Caco-2 (cell line): ENCODE measurements at places on chromosomes 1 and 21. TPM values are rescaled to one million over a fixed set of nuclear protein-coding genes. Genes with fewer than 3 reads are reported as not detected.

STYXL2 gene
- total RNA-seq = not detected in 2 replicates

LIN28A gene
- total RNA-seq = 5.7 TPM in 2 replicates

WDR47 gene
- total RNA-seq = 3.6 and 3.7 TPM in 2 replicates

OR6N1 gene
- not detected in 2 replicates for total RNA-seq

RNASEL gene
- total RNA-seq = 2.7 and 2.9 TPM in 2 replicates

GRCh38 chr1:157287462-157287861 is 149.3 kb upstream of the ETV3 start:
- no peaks in the 10 kb centered on the region for H3K27me3 ChIP-seq
- no peaks in the 10 kb centered on the region for H3K36me3 ChIP-seq
- H3K4me1 ChIP-seq = no peaks in the 10 kb centered on the region
- DNase-seq = no peak
- no peak overlapping the region for H3K27ac ChIP-seq

DNA sequence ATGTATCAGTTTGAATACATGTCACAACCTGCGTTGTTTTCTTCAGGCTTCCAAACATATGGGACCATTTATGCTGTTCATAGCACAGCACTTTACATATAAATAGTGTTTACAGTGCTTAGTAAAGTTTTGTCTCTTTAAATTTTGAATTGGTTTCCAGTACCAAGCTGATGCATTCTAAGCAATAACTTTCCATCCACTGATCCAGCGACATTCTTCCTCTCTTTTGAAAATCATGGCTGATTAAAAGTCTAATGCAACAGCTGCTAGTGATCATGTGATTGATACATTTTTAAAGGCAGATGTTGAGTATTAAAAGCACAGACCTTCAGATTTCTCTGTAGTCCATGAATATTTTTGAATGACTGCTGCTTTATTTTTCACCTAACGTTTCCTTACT is 154.9 kb downstream of the PTPRC start:
- no peaks in the 10 kb centered on the region for H3K36me3 ChIP-seq
- H3K27me3 ChIP-seq = no peaks in the 10 kb centered on the region
- H3K4me3 ChIP-seq = no peak overlapping the region
- no peak for DNase-seq
- H3K4me1 ChIP-seq = no peaks in the 10 kb centered on the region

GRCh38 chr1:46725736-46726108 is 6.8 kb upstream of the EFCAB14 start:
- no peak overlapping the region for H3K4me3 ChIP-seq
- no peak overlapping the region for H3K27ac ChIP-seq
- H3K36me3 ChIP-seq = no peaks in the 10 kb centered on the region
- H3K27me3 ChIP-seq = no peaks in the 10 kb centered on the region
- no peaks in the 10 kb centered on the region for H3K4me1 ChIP-seq
- DNase-seq = no peak

GRCh38 chr1:159765806-159766205 is 15.0 kb upstream of the DUSP23 start:
- H3K4me1 ChIP-seq = no peaks in the 10 kb centered on the region
- H3K36me3 ChIP-seq = no peaks in the 10 kb centered on the region
- no peak overlapping the region for H3K4me3 ChIP-seq
- H3K27me3 ChIP-seq = no peaks in the 10 kb centered on the region
- DNase-seq = no peak

DNA sequence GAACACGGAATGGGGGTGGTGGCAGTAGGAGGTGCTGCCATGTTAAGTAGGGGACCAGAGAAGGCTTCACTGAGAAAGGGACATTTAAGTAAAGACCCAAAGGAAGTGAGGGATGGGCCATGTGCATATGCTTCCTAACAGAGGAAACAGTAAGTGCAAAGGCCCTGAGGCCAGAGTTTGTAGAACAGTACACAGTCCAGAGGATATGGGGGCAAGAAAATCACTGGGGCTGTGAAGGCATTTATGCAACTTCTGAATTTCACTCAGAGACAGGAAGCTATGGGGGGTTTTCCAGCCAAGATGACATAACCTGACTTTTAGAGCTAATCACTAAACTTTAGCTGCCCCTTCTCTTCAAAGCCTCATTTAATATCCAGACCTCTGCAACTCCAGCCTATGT is 202.5 kb upstream of the EDN2 start:
- no peak overlapping the region for H3K4me3 ChIP-seq
- no peaks in the 10 kb centered on the region for H3K27me3 ChIP-seq
- H3K27ac ChIP-seq = no peak overlapping the region
- no peaks in the 10 kb centered on the region for H3K36me3 ChIP-seq
- no peaks in the 10 kb centered on the region for H3K4me1 ChIP-seq
- DNase-seq = no peak

- no peak for DNase-seq
- no peaks in the 10 kb centered on the region for H3K27me3 ChIP-seq
- no peaks in the 10 kb centered on the region for H3K36me3 ChIP-seq
- no peak overlapping the region for H3K27ac ChIP-seq
- H3K4me1 ChIP-seq = no peaks in the 10 kb centered on the region
Measured at GRCh38 chr21:34307991-34308532, 55.7 kb upstream of the KCNE2 start.

DNA sequence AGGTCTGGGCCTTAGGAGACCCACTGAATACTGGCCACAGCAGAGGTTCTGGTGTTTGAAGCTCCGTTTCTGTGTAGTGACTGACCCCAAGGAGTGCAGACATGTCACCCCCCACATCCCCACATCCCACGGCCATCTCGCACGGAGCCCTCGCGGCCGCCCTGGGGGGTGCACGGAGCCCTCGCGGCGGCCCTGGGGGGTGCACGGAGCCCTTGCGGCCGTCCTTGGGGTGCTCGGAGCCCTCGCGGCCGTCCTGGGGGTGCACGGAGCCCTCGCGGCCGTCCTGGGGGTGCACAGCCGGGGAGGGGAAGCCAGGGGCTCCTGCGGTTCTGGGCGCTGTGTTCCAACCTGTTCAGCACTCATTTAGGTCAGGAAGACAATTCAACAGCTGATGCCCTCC is 68.4 kb downstream of the SCCPDH start:
- no peak overlapping the region for H3K4me3 ChIP-seq
- no peaks in the 10 kb centered on the region for H3K27me3 ChIP-seq
- H3K4me1 ChIP-seq = no peaks in the 10 kb centered on the region
- H3K36me3 ChIP-seq = no peaks in the 10 kb centered on the region

DNA sequence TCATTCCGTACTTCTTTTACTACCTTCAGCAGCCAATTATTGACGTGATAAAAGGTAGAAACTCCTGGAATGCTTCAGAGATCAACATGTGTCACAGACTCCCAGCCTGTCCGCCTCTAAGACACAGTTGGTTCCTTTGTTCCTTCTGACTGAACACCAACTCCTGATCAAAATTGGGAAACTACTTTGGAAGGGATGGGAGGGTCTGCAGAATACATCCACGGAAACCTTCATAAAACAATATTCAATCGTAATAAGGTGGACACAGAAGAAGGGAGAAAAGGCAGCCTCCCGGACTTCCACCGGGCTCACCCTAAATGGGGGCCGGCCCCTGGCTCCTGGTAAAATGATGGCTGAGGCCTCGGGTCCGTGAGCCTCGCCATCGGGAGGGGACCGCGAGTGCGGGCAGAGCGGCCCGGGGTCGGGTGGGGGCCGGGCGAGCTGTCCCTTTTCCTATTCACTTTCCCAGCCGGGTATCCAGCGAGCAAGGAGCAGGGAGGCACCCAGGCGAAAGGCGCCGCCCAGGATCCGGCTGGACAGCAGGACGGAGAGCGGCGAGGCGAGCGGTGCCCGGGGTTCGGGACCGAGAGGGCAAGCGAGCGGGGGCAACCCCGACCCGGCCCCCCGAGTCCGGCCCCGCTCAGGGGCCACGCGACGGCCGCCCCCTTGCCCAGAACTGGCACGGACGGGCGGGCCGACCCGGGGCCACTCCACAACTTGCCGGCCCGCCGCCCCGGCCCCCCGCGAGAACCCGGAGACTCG is 805 bp downstream of the NRIP1 start:
- peak; percentile 55 for DNase-seq
- H3K27ac ChIP-seq = peak overlapping the region; percentile 83
- H3K4me1 ChIP-seq = peaks cover 30% of the 10 kb centered on the region
- H3K36me3 ChIP-seq = no peaks in the 10 kb centered on the region

DNA sequence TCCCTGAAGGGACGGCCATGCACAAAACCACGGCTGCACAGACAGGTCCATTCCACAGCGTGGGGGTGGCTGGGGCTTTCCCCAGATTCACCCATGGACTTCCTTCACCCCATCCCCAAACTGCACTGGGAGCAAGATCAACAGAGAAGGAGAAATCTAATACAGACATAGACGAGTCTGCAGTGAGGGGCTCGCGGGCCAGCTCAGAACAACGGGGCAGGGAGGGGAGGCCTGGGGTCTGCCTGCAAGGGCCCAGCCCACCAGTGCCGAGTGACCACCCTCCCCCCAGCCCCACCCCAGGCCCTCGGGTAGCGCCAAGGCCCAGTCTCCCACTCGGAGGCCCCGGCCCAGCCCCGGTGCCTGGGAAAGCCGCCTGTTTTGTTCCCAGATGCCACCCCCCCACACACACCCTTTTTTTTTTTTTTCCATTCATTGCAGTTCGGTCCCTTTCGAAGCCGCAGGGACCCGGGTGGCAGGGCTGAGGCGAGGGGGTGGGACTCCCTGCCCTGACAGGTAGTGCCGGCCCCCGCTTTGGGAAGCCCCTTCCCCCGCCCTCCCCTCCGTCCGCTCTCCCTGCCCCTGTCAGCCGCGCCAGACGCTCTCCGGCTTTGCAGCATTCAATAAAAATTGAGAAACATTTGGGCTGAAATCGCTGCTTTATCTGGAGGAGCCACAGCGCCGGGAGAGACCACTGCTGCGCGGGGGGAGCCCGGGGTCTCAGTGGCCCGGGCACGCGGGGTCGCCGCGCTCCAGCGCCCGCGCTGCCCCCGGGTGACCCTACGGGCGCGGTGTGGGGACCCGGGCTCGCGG is 543 bp upstream of the EPHB2 start:
- H3K4me3 ChIP-seq = peak overlapping the region; percentile 59
- no peaks in the 10 kb centered on the region for H3K4me1 ChIP-seq
- no peaks in the 10 kb centered on the region for H3K27me3 ChIP-seq
- peak overlapping the region; percentile 63 for H3K27ac ChIP-seq
- H3K36me3 ChIP-seq = no peaks in the 10 kb centered on the region

- DNase-seq = no peak
- H3K36me3 ChIP-seq = no peaks in the 10 kb centered on the region
- no peak overlapping the region for H3K4me3 ChIP-seq
- H3K27ac ChIP-seq = no peak overlapping the region
Measured at GRCh38 chr1:30330644-30331043, 392.7 kb downstream of the MATN1 start.

- DNase-seq = no peak
- no peaks in the 10 kb centered on the region for H3K36me3 ChIP-seq
- no peak overlapping the region for H3K27ac ChIP-seq
- H3K4me1 ChIP-seq = no peaks in the 10 kb centered on the region
- H3K27me3 ChIP-seq = no peaks in the 10 kb centered on the region
Measured at GRCh38 chr1:67170751-67171573, 4.7 kb downstream of the IL23R start.

DNA sequence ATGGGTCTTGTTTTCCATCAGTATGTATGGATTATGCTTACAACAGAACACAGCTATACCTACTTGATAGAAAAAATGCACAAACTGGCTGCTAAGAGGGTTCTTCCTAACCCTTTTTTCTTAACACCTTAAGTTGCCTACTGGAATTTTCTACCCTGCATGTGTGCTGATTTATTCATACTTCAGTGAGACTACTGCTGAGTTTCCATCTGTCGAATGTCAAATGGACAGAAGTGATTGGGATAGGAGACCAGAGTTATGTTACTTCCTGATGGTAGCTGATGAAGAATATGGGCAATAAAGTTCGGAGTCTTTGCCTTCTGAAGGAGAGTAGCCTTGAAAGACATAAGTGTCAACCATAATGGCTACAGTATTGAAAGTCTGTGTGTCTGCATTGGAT is 6.5 kb upstream of the DNM3 start:
- no peaks in the 10 kb centered on the region for H3K4me1 ChIP-seq

DNA sequence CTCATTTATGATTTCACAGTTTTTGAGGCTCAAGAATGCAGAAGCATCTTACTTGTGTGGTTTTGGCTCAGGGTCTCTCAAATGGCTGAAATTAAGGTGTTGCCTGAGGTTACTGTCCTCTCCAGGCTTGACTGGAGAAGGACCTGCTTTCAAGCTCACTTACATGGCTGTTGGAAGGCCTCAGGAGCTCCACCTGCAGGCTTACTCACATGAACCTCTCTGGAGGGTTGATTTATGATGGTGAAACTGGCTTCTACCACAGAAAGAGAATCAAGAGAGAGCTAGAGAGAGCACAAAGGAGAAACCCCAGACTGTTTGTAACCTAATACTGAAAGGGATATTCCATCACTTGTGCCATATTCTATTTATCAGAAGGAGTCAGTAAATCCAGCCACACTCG is 6.2 kb upstream of the KCNK2 start:
- no peak overlapping the region for H3K4me3 ChIP-seq
- no peaks in the 10 kb centered on the region for H3K27me3 ChIP-seq
- H3K4me1 ChIP-seq = no peaks in the 10 kb centered on the region
- DNase-seq = peak; percentile 46
- H3K27ac ChIP-seq = no peak overlapping the region
